ENCODE measurements at places on chromosomes 12 and 14.

DNA sequence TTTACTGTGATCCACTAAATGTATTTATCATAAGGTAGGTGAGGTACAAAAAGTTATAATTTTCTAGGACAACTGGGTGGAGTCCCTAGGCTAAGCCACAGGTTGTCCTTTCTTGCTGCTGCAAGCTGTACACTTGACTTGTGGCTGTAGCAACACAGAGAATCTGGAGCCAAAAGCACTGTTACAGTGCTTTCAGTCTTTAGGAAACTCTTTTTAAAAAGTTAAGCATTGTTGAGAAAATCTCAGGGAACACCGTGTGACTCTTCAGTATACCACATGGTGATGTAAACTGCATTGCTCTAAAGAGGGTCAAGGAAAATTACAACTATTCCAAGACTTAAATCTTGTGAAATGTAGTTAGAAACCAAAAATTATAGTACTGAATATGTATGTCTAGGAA is 11.4 kb downstream of the SLC15A5 start:
- no peak for DNase-seq

GRCh38 chr12:103441437-103442181 is 54.2 kb downstream of the C12orf42 start:
- no peak for DNase-seq

DNA sequence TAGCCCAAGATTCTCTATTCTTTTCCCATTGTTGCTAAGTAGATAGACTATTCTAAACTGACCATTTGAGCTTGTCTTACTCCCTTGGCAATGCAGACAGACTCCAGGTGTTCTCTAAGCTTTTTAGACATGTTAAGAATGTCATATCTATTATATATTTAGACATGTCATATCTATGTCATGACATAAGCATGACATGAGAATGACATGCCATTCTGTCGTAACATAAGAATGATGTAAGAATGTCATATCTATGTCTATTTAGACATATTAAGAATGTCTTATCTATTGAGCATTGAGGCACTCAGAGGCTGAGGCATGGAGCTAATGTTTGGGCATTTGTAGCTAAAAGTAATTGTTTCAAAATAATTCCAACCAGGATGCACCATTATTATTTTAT is 277.3 kb upstream of the ATP2B1 start:
- DNase-seq = no peak

DNA sequence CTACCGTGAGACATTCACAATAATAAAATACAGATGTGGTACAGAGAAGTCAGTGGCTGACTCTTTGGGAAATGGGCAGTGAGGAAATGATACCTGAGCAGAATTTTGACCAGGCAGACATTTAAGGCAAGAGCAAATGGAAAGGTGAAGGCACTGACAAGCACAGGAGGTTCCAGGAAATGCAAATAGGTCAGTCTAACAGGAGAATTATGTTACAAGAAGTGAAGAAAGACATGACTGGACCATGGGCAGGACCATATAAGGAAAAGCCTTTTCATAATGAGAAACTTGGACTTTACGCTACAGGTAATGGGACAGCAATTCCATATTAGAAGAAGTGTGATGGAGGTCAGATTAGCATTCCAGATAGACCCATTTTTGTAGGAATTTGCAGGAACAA is 338.9 kb downstream of the PDZRN4 start:
- DNase-seq = no peak

DNA sequence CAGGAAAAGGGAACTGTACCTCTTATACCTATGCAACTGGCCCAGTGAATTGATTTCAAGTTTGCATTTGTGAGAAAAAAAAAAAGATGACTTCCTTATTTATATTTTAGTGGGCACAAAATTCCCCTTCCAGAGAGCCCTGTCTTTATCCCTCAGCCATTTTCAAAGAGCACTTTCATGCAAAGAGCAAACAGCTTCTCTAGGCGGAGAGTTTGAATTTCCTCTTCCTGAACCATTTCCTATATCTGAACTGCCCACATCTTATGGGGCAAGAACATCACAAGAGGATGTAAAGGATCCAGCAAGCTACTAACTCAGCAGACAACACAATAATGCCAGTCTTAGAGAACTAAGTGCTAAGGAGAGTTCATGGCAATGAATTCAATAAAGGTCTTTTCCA is 22.3 kb upstream of the PLXNC1 start:
- DNase-seq = no peak

GRCh38 chr14:29636870-29637269 is 290.8 kb downstream of the PRKD1 start:
- no peak for DNase-seq

GRCh38 chr12:17020765-17021164 is 414.8 kb upstream of the LMO3 start:
- no peak for DNase-seq

- no peak for DNase-seq
Measured at GRCh38 chr12:95504140-95504539, 30.2 kb downstream of the METAP2 start.

- no peak for DNase-seq
Measured at GRCh38 chr14:105532735-105533141, 6.4 kb downstream of the TMEM121 start.

DNA sequence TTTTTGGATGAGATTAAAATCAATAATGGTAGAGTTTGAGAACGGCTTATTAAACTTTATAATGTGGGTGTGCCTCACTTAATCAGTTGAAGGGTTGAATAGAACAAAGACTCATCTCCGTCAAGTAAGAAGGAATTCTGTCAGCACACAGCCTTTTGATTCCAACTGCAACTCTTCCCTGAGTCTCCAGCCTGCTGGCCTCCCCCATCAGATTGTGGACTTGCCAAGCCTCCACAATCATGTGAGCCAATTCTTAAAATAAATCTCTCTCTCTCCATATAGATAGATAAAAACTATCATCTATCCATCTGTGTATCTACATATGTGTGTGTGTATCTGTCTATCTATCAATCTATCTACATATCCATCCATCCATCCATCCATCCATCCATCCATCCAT is 127.4 kb upstream of the BTG1 start:
- DNase-seq = no peak

GRCh38 chr12:40832668-40833067 is 140.4 kb downstream of the CNTN1 start:
- no peak for DNase-seq

DNA sequence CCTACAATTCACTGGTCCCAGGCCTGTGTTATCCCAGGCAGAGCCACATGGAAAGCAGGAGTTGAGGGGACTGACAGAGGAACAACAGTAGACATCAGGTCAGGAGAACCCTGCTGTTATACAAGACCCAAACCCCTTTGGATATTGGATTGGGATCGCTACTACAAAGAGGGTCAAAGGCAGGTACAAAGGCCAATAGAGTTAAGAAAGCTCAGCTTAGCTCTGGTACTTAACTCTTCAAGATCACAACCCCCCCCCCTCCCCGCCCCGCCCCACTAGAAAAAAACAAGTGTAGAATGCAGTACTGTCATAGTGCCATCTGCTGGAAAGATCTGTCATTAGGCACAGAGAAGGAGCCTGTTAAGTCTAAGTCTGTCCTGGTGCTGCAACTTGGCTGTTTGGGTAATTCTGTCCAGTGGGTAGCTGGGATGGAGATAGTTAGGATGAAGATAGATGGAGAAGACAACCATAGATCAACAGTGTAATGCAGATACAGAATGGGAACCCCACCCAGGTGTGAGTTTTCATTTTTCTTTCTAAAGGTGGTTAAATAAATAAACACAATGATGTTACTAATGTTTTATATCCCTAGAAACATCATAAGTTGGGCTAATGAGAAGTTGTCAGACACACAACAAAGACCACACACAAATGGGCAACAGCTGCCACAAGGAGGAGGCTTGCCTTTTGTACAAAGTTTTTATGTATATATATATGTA is 17.2 kb downstream of the REM2 start:
- DNase-seq = no peak

DNA sequence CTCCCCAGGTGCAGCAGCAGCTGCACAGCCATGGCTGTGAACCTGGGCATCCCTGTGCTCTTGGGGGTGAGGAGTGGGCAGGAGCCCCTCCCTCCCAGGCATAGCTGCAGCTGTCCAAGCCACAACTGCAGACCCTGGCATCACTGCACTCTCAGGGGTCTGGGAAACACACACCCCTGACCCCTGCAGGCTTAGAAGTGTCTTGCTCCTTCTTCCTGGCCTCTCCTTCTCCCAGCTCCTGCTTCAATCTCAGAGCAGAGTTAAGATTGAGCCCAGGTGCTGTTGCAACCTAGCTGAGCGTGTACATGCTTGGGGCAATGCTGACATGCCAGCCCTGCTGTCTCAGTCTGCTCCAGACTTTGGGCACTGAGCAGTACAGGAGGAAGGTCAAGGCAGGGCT is 833.6 kb downstream of the FLRT2 start:
- DNase-seq = no peak
